Karpas-422 (cell line): ENCODE measurements at places on chromosomes 4 and X. TPM values are rescaled to one million over a fixed set of nuclear protein-coding genes. Genes with fewer than 3 reads are reported as not detected.

The TBX22 gene
- not detected in 2 replicates for total RNA-seq

GRCh38 chrX:15930585-15930984 lies 76.0 kb upstream of the AP1S2 start:
- H3K27ac ChIP-seq = no peak overlapping the region
- no peak overlapping the region for H3K4me3 ChIP-seq
- no peaks in the 10 kb centered on the region for H3K27me3 ChIP-seq
- peak; percentile 75 for DNase-seq

DNA sequence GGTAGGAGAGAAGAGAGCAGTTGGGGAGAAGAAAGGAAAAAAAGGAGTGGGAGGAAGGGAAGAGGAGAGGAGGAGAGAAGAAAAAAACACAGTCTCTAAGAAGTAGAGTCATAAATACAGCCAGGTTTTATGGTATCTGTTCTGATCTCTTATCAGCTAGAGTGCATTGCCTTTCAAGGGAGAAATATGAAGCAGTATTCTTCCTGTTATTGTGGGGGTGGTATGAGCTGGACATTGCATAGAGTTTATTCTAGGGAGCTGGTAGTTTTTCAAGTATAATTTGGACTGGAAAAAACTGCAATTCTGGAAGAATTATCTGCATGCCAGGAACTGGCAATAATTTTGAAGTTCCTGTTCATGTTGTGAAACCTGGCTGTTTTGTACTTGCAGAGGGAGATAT lies 54.9 kb upstream of the TAB3 start:
- H3K4me3 ChIP-seq = no peak overlapping the region
- no peak overlapping the region for H3K27ac ChIP-seq
- no peak for DNase-seq
- no peaks in the 10 kb centered on the region for H3K27me3 ChIP-seq
- no peaks in the 10 kb centered on the region for H3K4me1 ChIP-seq

The DCAF12L1 gene
- total RNA-seq = not detected in 2 replicates

DNA sequence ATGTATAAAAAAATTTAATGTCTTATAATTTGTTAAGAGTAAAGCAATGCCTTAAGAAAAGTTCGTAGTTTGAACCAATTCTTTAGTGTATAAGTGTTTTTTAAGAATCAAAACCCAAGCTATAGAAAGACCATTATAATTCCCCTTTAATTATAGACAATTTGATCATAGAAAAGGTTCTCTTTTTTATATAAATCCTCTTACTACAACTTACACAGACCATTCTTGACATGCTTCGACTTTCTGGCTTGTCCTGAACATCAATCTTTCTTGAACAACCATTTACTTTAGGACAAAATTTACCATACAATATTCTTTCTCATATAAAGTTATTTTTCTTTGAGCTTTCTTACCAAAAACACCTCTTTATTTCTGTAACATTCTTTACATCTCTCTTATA lies 330.5 kb upstream of the SPANXN1 start:
- no peak overlapping the region for H3K4me3 ChIP-seq
- H3K27ac ChIP-seq = no peak overlapping the region
- no peaks in the 10 kb centered on the region for H3K36me3 ChIP-seq

GRCh38 chrX:77572322-77572721 lies 125.1 kb downstream of the FGF16 start:
- no peak overlapping the region for H3K27ac ChIP-seq
- no peaks in the 10 kb centered on the region for H3K4me1 ChIP-seq
- peaks cover 18% of the 10 kb centered on the region for H3K36me3 ChIP-seq
- H3K4me3 ChIP-seq = no peak overlapping the region
- no peaks in the 10 kb centered on the region for H3K27me3 ChIP-seq

The PSAPL1 gene
- total RNA-seq = not detected in 2 replicates

The TTC29 gene
- total RNA-seq = not detected in 2 replicates

The ADRA2C gene
- not detected in 2 replicates for total RNA-seq

The QRFPR gene
- not detected in 2 replicates for total RNA-seq

GRCh38 chr4:48504352-48504751 lies 14.3 kb downstream of the ZAR1 start:
- H3K27ac ChIP-seq = no peak overlapping the region
- H3K27me3 ChIP-seq = no peaks in the 10 kb centered on the region
- DNase-seq = no peak
- peaks cover 18% of the 10 kb centered on the region; the same call in 1 of the 2 replicates for H3K36me3 ChIP-seq
- no peak overlapping the region for H3K4me3 ChIP-seq
- no peaks in the 10 kb centered on the region for H3K4me1 ChIP-seq
